NCI-H1436 treated with DMSO at 0.1 percent for 48 hours (cell line): ENCODE measurements at places on chromosomes 7 and 10.

DNA sequence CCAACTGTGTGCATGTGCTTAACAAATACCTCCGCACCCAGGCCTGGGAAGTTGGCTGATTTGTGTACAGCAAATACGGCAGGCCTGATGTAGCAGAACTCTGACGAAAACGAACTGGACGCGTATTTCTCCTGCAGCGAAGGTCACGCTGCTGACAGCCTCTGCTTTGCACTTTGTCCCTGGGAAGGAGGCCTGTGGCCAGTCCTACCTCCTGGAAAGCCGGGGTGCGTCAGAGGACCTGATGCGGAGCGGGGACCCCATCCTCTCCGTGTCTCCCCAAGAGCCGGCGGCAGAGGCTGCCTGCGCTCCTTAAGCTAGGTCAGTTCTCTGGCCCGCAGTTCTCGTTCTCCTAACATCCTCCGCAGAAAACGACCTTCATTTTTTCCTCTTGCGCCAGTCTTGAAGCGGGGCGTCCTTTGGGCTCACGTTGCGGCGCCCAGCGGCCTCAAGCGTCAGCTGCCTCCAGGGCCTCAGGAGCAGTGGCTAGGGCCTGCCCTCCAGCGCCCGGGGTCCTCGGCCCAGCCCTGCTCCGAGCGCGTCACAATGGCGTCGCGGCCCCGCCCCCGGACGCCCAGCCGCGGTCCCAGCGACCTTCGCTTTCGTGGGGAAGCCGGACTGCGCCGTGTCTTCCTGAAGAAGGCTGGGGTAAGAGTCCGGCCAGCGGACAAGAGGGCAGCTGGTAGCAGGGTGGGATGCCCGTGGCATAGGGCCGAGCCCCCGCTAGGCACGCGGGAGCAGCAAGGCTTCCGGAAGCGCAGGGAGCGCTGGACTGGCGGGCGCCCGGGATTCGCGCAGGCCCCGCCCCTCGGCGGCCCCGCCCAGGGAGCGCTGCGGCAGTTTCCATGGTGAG, at the start of gene ZNF487:
TSS of gene ZNF487 (plus strand) at position 821 of the 850 bp plus-strand sequence. CDS start 38,703 bp downstream, outside the sequence.
- DNase-seq = peak; percentile 30

- no peak for DNase-seq
These were observed 63.5 kb downstream of the AFAP1L2 start for GRCh38 chr10:114340816-114341215.

- DNase-seq = no peak
These were observed 432.9 kb downstream of the DNAJB6 start for GRCh38 chr7:157769526-157770215.

GRCh38 chr7:138630059-138630610, 71.0 kb downstream of the SVOPL start:
- DNase-seq = no peak

- no peak for DNase-seq
These were observed 9.6 kb downstream of the ELMO1 start for GRCh38 chr7:37438906-37439652.
